AG20443 (cell line): ENCODE measurements at places on chromosomes 5 and 9.

DNA sequence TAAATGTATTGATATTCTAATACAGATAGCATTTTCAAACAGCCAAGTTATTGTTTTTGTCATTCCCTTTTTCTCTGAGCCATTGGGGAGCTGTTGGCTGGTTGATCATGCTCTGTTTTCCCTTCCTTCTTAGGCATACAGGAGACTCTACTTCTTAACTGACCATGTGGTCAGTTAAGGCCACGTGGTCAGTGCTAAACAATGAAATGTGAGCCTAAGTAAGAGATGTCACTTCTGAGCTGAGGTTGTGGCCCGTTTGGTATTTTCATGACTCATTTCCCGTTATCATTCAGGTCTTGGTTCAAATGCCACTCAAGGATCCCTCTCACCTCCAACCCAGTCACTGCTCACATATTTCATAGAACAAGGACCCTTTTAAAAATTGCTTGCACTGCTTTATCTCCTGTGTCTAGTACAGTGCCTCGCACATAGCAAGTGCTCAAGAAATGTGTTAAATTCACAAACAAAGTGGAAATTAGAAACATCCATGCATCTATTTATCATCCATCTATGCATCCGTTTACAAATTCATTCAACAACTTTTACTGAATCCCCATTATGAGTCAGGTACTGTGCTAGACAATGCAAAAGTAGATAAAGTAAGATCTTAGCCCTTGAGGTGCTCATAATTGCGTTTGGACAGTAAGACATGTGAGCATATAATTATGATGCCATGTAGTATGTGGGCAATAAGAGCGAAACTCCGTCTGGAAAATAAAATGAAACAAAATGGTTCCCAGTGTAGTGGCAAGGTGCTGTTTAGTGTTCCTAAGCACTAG lies 50.7 kb downstream of the ARRDC3 start:
- DNase-seq = peak; percentile 36

DNA sequence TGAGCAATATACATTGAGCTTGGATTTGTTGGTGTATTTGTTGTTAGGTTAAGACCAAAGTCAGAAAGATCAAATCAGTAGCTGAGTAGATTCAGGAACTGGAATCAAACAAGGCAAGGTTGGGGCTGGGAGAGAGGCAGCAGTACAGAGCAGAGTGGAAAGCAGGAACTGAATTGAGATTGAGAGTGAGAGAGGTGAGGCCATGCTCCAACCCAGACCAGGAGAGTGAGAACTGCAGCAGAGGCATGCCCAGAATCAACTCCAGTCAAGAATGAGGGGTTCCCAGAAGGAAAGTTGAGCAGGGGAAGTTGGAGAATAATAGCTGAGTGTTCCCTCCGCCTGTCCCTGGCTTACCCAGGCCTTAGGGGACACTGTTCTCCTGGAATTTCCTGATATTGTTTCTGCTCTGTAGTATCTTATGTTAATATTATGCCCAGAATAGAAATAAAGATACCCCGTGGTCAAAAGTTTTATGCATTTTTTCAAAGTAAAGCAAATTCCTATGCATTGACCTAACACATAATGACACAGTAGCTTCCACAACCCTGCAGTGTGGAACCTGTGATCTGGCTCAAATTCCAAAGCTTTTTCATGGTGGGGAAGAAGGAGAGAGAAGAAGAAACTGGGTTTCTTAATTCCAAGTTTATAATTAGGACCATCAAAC lies 82.7 kb downstream of the SV2C start:
- no peak for DNase-seq

- peak; percentile 49 for DNase-seq
Observed at GRCh38 chr9:125409637-125410521, 148.3 kb downstream of the GAPVD1 start.

DNA sequence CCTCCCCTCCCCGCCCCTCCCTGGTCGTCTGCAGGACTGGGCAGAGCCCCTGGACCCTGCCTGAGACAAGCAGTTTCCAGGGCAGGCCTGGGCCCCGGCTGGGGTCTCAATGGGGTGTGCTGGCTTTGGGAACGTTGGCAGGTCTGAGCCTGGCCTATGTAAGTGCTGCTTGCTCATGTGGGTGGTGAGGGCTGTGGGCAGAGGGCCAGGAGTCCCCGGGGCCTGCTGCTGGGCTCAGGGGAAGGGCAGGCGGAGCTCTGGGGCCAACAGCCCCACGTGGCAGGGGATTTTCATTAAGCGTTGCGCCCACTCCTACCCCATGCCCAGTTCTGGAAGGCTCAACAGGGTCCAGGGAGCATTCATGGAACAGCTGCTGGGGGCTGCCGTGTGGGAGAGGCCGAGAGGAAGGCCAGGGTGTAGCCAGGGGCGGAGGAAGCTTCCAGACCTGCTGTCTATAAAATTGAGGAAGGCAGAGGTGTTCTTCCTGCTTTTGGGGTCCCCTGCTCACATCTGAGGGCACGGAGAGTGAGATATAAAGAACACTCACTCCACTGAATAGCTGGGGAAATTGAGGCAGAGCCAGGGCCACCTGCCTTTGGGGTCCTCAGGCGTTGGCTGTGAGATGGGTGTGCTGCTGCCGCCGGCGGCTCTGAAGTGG lies 32.5 kb downstream of the RXRA start:
- DNase-seq = no peak

DNA sequence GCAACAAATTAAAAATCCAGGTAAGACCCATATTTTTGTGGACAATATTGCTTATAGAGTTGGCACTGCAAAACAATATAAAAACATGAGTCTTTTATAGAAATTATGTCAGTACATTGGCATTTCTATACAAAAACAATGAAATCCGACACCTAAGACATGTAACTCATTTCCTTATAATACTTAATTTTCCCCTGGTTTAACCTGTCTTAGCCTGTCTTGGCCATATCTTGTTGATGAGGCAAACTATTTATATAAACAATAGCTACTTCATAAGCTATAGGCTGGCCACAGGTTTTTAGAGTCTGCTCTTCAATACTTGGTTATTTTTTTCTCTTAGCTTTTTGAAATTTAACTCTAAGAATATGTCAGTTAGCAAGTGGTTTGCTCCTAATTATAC lies 44.7 kb upstream of the IZUMO3 start:
- DNase-seq = no peak

DNA sequence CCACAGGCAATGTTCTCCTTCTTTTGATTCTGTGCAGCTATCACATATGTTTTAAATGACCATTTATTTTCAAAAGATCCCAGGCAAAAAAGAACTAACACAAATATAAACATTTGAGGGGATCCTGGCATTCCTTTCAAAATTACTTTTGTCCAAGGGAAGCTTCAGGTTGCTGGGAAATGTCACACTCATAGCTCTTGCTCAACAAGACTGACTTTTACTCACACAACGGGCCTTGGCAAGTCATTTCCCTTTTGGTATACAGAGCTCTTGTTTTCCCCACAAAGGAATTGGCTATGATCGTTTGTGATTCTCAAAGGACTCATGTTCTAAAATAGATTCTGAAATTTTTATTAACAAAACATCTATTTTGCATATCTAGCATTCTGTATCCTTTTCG lies 4.5 kb upstream of the PALM2AKAP2 start:
- DNase-seq = peak; percentile 52

- DNase-seq = no peak
Observed at GRCh38 chr5:59209758-59210359, 627.0 kb downstream of the RAB3C start.

DNA sequence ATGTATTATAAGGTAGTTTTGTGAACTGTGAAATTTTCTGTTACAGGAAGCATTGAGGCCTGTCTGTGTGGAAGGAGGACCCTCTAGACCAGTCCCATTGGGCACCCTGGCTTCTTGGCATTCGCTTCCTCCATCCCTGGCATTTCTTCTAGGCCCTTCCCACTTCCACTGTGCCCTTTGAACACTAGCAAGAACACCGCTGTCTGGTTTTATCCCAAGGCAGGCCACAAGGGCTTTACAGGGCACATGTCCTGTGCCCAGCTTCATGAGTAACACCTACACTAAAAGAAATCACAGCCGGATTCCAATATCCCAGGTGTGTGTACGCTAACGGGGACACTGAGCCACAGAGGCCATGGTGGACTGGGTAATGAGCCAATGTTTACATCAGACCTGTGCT lies 99.8 kb downstream of the ADRB2 start:
- no peak for DNase-seq

DNA sequence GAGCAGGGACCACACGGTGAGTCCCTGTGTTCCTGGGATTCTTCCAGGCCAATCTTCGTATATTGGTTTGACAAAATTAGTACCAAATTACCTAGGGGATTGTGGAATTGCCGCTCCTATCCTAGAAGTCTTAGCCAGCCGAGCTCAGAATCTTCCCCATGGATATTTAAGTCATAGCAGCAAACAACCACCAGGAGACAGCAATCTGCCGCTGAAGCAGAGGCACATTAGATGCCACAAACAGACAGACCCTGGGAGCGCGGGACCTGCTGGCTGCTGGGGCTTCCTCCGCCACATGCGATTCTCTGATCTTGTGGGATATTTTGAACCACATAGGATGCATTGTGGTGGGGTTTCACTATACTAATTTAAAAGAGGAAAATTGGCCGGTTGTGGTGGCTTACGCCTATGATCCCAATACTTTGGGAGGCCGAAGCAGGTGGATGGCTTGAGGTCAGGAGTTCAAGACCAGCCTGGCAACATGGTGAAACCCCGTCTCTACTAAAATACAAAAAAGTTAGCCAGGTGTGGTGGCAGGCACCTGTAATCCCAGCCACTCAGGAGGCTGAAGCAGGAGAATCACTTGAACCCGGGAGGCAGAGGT lies 31.7 kb upstream of the ZBTB43 start:
- DNase-seq = peak; percentile 63

DNA sequence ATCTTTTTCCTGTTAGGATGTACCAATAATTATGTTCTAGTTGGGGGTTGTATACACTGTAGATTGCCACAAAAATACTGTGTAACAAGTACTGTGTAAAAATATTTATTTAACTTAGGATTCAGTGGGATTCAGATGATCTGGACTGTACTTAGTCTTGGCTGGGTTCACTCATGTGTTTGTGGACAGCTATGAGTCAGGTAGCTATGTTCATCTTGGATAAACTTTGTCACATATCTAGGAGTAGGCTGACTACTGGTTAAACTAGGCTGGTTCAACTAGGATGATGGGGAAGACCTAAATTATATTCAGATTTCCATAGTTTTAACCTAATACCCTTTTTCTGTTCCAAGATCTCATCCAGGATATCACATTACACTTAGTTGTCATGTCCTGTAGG lies 32.1 kb upstream of the TNFSF15 start:
- peak; percentile 30 for DNase-seq
